Femur (tissue), 1 donor: ENCODE measurements at places on chromosomes 6 and 20.
A peak's percentile ranks its signal among the peaks of the same experiment; 100 is the strongest.

DNA sequence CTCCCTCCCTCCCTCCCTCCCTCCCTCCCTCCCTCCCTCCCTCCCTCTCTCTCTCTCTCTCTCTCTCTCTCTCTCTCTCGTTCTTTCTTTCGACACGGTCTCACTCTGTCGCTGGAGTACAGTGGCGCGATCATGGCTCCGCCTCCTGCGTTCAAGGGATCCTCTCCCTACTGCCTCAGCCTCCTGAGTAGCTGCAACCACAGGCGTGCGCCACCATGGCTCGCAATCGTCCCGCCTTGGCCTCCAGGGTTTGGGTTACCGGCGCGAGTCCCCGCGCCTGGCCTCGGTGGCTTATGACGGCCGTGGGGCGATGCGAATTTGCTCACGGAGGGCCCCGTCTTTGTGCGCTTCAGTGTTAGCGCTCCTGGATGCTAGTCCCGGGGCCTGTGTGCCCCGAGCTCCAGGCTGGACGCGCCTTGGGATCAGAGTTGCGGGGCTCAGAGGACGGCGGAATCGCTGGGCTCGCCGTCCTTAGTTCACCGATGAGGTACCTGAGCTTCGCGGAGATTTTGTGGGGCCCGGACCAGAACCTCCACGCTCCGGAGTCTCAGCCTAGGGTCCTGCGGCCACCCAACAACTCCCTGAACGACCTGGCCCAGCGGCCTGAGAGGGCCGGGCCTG lies 45.2 kb downstream of the MCUR1 start:
- no peak for DNase-seq

GRCh38 chr20:43843096-43843964 lies 71.3 kb upstream of the TOX2 start:
- no peak for DNase-seq

GRCh38 chr20:23666698-23667097 lies 22.1 kb downstream of the CST4 start:
- no peak for DNase-seq

GRCh38 chr20:19211661-19212468 lies 577 bp upstream of the SLC24A3 start:
- DNase-seq = peak; percentile 53

GRCh38 chr6:63963769-63964315 lies 328.2 kb downstream of the PHF3 start:
- DNase-seq = no peak

GRCh38 chr20:53706466-53707370 lies 113.1 kb upstream of the ZNF217 start:
- DNase-seq = no peak

- no peak for DNase-seq
Observed at GRCh38 chr6:150128425-150128824, 14.4 kb upstream of the PPP1R14C start.

- no peak for DNase-seq
Observed at GRCh38 chr6:12238219-12238618, 51.9 kb upstream of the EDN1 start.

DNA sequence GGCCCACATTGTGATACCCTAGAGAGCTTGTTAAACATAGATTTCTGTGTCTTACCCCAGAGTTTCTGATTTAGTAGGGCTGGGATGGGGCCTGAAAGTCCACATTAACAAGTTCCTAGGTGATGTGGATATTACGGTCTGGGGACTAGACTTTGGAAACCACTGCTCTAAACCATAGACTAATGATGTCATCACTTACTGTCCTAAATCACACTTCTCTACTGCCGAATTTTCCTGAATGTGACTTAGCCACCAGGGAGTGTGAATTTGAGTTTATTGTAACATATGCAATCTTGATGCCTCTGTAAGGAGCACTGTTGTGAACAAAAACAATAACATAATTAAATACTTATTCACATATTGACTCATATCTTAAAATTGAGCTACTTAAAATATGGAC lies 165.6 kb downstream of the BTBD3 start:
- DNase-seq = no peak

DNA sequence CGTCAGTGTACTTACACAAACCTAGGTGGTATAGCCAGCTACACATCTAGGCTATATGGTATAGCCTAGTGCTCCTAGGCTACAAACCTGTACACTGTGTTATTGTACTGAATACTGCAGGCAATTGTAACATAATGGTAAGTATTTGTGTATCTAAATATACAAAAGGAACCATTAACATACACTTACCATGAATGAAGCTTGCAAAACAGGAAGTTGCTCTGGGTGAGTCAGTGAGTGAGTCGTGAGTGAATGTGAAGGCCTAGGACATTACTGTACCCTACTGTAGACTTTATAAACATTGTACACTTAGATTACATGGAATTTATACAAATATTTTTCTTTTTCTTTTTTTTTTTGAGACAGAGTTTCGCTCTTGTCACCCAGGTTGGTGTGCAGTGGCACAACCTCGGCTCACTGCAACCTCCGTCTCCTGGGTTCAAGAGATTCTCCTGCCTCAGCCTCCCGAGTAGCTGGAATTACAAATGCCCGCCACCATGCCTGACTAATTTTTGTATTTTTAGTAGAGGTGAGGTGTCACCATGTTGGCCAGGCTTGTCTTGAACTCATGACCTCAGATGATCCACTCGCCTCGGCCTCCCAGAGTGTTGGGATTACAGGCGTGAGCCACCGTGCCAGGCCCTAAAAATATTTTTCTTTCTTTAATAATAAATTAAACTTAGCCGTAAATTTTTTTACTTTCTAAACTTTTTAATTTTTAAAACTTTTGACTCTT lies 15.4 kb upstream of the KIAA1755 start:
- DNase-seq = no peak

GRCh38 chr20:51801122-51801822 lies 1.0 kb downstream of the SALL4 start:
- peak; percentile 28 for DNase-seq
